ENCODE measurements at places on chromosomes 5 and 9. TPM values are rescaled to one million over a fixed set of nuclear protein-coding genes. Genes with fewer than 3 reads are reported as not detected.

- no peak for DNase-seq
Observed at GRCh38 chr5:55636683-55637082, 75.4 kb downstream of the SLC38A9 start.

DNA sequence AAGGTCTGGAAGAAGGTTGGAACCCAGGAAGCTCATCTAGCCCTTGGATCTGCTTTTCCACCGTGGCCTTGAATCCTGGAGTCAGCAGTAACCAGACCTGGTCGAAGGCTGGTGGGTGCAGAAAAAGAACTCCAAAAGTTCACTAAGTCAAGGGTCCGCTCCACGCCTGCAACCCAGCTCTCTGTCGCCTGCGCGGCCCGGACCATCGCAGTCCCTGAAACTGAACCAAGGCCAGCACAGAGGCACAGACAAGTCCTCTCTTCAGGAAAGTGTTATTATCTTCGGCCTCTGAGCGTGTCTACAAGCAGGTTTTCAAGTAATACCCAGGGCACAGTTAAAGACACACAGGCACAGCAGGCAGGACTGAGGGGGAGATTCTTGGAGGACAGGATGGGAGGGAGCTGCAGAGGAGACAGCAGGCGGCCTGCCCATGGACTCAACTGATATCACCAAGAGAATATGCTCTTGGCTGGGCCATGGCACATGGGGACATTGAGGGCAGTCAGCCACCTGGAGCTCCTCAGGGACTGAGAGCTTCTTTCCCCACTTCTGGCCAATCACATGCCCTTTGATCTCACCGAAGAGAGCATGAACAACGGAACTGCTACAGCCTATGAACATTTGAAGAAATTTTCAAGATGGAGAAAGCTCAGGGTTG, 45.8 kb upstream of the SEMA4D start:
- no peak for DNase-seq

DNA sequence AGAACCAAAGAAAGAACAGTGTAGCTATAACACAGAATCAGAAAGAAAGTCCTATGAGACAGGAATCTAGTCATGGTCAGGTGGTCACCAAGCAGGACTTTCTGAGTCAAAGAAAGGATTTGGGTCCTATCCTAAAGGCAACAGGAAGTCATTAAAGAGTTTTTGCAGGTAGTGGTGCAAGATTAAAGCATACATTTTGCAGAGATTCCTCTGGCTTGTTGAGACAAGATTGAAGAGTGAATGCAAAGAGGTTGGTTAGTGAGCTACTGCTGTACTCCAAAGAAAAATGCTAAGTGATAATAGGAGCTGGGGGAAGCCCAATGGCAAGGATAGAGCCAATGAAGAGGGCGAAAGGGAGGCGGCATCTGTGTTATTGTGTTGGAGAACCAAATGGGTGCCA, 300.5 kb upstream of the KIF2A start:
- no peak for DNase-seq

The SHROOM1 gene
- total RNA-seq = 0.11 TPM

GRCh38 chr9:77912895-77913693, 118.5 kb downstream of the GNAQ start:
- no peak for DNase-seq

The MYOZ3 gene
- not detected for total RNA-seq

GRCh38 chr5:180575571-180575970, 15.7 kb downstream of the SCGB3A1 start:
- no peak for DNase-seq

DNA sequence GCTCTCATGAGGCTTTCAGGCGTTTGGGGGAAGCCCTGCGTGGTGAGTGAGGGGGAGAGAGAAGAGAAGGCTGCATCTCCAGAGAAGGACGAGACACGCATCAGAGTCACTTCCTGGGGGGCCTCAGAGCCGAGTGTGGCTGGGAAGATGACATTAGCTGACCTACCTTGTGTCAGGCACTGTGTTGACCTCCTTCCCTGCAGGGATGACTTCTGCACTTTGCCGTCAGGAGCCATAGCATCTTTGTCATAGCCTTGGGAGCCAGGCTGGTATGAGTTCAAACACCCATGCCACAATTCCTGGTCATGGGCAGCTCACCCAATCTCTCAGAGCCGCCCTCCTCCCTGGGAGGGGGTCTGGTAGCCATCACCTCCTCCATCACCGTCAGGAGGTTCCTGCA, 17.3 kb downstream of the NEURL1B start:
- no peak for DNase-seq

The ADAMTSL1 gene
- total RNA-seq = not detected

The CDKN2B gene
- 1.6 TPM for total RNA-seq

DNA sequence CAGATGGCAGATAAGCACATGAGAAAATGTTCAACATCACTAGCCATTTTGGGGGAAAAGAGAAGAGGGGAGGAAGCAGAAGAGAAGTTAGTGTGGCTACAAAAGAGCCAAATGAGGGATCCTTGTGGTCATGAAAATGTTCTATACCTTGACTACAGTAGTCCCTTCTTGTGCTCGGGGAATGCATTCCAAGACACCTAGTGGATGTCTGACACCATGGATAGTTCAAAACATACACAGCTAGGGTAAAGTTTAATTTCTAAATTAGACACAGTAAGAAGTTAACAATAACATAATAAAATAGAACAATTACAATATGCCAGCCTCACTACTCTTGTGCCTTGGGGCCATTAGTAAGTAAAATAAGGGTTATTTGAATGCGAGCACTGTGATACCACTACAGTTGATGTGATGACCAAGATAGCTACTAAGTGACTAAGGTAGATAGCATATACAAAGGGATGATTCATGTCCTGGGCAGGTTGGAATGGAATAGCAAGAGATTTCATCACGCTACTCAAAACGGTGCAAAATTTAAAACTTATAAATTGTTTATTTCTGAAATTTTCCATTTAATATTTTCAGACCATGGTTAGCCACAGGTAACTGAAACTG, 344.1 kb downstream of the NR2F1-AS1 start:
- no peak for DNase-seq

Data from naive thymus-derived CD4-positive, alpha-beta T cell (primary cell).